ENCODE measurements at places on chromosomes 4 and X.
A peak's percentile ranks its signal among the peaks of the same experiment; 100 is the strongest.

DNA sequence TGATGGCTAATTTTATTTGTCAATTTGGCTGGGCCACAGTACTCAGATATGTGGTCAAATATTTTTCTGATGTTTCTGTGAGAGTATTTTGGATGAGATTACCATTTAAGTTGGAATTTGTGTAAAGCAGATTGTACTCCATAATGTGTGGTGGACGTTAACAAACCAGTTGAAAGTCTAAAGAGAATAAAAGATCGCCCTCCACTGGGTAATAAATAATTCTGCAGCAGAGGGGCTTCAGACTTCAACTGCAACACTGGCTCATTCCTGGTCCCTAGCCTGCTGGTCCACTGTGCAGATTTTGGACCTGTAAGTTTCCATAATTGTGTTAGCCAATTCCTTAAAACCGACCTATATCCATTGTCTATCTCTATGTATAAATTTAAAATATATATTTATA is 540.3 kb downstream of the PCDH18 start:
- DNase-seq = no peak

- no peak for DNase-seq
These were observed at the start of gene TEX13C for GRCh38 chrX:125319646-125320521. Gene TEX13C (plus strand): TSS chrX:125319871. CDS start chrX:125320120, 249 bp downstream.

DNA sequence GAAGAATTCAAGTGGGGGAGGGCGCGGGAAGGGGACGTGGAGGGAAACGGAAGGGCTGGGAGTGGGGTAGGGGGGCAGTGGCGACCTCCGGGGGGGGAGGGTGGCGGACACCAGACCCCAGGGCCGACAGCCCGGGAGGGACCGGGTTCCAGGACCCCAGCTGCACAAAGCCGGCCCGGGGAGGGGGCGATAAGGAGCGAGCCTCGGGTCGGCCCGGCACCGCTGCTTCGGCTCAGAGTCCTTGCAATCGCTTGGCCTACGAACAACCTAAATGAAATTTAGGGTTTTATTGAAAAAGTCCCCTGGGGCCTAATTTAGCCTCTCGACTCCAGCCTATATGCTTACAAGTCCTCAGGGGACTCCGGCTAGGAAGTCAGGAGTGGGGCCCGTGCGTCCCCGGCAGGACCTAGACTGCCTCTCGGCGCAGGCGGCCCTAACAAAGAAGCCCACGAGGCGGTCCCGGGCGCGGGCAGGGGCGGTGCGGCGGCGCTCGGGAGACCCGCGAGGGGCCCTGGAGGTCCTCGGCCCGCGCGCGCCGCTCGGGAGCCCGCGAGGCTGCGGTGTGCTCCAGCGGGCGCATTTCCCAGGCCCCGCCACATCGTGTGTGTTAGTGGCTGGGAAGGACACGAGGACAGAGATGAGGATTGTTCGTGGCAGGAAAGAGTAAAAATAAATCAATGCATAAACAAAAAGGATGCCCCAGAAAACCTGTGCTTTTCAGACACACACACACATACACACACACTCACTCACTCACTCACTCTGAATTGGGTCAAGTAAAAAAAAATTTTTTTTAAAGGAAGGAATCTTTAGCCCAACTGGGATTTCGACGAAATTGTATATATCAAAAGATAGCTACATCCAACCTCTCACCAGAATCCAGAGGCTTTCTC is 70.0 kb downstream of the MGST2 start:
- no peak for DNase-seq

DNA sequence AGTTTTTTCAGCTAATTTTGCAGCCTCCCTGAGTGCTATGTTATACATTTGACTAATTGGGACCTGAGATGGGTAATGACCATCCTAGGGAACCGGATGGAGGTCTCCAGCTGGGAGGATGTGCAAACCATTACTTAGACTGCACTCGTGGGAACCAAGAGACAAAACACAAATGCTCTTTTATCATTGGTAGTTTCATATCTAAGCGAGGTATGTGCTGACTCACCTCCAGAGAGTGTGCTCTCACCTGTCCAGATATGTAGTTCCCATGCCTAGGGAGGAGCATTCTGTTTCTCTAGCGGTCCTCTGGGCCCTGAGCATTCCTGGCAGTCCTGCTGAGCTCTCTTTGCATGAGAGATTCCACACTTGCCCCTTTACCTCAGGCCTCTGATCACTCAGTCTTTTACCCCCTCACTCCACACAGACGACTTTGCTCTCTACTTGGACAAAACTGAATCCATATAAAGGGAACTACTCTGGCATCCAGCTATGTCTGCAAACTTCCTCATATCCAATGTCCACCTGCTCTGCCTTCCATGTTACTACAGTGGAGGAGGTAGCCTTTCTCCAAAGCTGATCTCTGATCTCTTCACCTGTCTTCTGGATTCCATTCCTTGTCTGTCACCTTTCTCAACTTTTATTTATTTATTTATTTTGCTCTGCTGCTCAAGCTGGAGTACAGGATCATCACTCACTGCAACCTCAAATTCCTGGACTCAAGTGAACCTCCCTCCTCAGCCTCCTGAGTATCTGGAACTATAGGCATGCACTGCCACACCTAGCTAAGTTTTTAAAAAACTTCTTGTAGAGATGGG is 88.4 kb downstream of the LRP2BP start:
- no peak for DNase-seq

DNA sequence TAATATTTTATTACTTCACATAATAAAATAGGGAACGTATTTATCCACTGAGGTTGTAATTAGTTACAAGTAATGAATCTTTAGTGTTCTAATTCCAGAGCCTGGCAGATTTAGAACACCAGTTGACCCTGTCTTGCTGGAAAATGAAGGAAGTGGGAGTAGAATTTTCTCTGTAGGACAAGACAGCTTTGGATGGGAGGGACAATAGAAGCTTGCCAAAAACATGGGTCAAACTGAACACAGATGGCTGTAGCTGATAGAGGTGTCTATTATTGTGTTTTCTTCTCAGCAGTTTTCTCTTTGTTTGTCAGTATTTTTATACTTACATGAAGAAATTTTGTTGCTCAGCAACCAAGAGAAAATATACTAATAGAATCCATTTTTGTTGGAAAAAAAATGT is 20.2 kb downstream of the FAT4 start:
- no peak for DNase-seq

DNA sequence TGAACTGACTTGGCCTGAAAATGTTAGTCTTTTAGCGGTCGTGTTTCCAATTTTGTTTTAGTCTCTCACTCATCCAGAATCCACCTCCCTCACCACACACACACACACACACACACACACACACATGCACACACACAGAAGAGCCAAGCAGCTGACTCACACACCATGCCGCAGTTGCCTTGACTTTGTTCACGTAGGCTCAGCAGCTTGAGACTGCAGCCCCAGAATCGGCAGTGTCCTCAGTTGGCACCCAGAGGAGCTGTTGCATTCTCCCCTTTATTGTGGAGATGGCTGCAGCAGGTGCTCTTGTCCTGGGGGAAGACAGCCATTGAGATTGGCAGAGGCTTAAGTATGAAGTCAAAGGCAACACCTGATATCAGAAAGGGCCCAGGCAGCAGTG is 20.9 kb upstream of the XPNPEP2 start:
- no peak for DNase-seq

- no peak for DNase-seq
These were observed 2078.4 kb downstream of the PCDH7 start for GRCh38 chr4:32798471-32799159.

- no peak for DNase-seq
These were observed 96.3 kb upstream of the ADAMTS3 start for GRCh38 chr4:72665171-72665968.

DNA sequence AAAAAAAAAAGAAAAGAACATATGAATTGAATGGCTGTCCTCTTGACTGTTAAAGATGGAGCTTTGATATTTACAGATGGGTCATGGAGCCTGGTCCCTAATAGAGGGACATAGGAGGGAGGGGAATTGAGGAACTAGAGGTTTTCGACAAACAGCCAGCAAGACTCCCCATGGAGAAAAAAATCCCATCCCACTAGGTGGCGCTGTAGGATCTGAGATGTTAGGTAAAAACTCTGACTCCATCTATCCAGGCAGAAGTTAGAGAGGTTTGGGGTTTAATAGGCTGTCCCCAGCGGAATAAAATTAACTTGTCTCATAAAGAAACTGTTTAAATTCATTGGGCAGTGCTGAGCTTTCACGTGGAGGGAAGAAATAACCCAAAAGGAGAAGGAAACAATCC is 45.9 kb downstream of the HMGB2 start:
- DNase-seq = peak; percentile 68

DNA sequence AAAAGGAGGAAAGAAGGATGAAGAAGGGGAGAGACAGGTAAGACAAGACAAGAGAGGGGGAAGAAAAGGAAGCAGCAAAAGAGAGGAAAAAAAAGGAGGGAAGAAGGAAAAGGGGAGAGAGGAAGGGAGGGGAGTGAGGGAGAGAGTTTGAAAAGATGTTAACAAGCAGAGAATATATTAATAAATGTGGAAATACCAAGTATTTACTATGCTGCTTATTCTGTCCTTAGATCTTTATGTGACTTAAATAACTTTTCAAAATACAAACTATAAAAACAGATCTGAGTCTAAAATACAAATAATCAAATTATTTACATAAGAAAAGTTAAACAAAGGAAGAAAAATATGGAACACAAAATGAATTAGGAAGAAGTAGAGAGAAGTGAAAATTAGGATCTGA is 18.4 kb upstream of the COX18 start:
- no peak for DNase-seq

DNA sequence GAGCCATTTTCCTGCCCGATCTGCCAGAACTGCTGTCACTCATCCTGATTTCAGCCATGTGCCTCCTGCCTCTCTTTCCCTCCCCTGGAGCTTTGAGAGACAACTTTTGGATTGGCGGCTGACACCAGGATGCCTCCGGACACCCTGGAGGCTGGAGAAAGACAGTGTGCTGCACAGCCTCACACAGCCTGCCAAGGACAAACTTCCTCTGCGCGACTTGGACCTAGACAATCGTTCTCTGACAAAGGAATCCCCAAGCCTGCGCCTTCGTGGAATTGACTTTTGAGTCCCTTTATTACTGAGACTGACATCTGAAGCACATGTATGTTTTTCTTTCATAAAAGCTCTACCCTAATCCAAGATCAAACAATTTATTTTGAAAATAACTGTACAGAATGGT is 10.8 kb upstream of the LDB2 start:
- no peak for DNase-seq

GRCh38 chr4:70816894-70817293 is 22.8 kb downstream of the GRSF1 start:
- DNase-seq = no peak

- no peak for DNase-seq
These were observed 116.9 kb upstream of the GALNT7 start for GRCh38 chr4:173051716-173052115.

DNA sequence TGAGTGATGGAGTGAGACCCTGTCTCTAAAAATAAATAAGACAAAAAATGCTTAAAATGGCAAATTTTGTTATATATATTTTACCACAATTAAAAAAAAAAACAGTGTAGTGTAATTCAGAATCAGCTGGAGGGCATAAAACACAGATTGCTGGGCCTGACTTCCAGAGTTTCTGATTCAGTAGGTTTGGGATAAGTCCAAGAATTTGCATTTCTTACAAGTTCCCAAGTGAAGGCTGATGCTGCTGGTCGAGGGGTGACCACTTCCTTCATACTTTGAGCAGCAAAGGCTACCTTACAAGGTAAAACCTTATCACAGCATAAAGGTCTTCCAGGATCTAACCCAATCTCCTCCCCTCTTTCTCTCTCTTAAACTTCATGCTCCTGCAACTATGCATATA is 40.7 kb downstream of the KLHL8 start:
- no peak for DNase-seq

GRCh38 chr4:174591243-174592021 is 69.1 kb upstream of the HPGD start:
- DNase-seq = no peak

All from stimulated activated CD4-positive, alpha-beta T cell treated with anti-CD3 and anti-CD28 coated beads, Interleukin-1b, Interleukin-23, amount 100 ng/mL, for 48 hours (primary cell).